ENCODE measurements at places on chromosomes 5 and 9.

DNA sequence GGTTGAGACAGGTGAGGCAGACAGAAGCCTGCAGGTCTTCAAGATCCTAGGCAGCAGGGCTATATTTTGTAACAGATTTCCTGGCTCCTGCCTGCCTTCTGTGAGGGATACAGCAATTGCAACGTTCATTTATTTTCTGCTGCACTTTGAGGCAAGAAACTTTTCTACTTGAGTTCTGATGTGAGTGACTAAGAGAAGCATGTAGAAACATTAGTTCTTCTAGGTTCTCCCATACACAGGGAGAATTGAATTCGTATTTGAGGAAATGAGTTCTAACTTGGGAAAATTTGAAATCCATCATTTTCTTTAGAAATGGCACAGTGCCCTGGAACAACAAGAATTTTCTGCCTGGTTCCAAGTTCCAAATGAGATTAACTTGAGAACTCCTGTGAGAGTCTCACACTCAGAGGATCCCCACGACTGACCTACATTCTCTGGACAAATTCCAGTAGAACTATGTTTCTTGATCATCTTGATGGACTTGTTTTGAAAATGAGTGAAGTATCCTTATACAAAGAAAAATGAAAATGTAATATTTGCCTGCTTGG lies 15.0 kb downstream of the MAMDC2 start:
- DNase-seq: no peak

- no peak for DNase-seq
These were observed 278.8 kb downstream of the PBX3 start for GRCh38 chr9:126025991-126026390.

GRCh38 chr9:135308821-135309762 lies 170.5 kb upstream of the PPP1R26 start:
- DNase-seq: no peak

DNA sequence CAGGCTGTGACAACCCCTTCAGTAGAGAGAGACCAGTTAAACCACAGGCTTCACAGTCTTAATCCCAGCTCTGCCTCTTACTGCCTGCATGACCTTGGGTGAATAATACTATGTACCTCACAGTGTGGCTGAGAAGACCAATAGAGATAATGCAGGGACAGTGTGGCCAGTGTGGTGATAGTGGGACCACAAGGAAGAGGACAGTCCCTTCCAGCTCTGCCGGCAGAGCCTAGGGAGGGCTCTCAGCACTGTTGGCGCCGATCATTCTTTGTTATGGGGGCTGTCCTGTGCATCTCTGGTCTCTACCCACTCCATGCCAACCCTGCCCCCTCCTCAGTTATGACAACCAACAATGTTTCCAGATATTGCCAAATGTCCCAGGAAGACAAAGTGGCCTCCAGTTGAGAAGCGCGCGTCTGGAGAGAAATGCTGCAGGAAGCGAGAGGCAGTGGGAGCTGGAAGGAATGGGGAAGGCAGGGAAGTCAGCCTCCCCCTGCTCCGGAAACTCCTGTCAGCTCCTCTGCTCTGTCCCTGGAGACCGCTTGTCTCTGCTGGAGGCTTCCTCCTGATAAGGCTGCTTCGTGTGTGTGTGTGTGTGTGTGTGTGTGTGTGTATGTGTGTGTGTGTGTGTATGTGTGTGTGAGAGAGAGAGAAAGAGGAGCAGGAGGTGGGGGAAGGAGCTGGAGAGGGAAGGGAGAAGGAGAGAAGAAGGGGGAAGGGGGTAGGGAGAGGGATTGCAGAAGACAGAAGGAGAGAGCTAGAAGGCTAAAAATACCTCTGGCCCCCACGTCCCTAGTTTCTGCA lies 31.8 kb upstream of the FABP6 start:
- no peak for DNase-seq

DNA sequence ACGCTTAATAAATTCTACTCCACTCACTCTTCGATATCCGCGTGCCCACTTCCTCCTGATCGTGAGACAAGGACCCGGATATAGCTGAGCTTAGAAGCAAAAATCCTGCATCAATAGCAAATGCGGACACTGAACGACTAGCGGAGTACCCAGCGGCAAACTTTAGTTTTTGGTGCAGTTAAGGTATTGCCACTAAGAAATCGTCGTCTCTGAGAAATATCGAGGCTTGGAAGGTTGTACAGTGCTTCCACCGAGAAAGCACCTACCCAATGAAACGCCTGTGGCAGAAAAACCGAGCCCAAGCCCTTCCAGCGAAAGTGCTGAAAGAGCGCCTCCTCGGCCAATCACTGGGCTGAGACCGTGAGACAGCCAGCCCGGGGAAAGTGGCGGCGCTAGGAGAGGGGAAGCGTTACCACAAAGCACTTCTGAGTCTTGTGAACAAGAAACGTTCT lies 32.2 kb downstream of the ANXA2R start:
- DNase-seq: peak; percentile 74

- peak; percentile 56 for DNase-seq
These were observed 47.8 kb downstream of the NR3C1 start for GRCh38 chr5:143355710-143356109.

- DNase-seq: no peak
These were observed 9.0 kb downstream of the MOCS2 start for GRCh38 chr5:53100606-53101005.

DNA sequence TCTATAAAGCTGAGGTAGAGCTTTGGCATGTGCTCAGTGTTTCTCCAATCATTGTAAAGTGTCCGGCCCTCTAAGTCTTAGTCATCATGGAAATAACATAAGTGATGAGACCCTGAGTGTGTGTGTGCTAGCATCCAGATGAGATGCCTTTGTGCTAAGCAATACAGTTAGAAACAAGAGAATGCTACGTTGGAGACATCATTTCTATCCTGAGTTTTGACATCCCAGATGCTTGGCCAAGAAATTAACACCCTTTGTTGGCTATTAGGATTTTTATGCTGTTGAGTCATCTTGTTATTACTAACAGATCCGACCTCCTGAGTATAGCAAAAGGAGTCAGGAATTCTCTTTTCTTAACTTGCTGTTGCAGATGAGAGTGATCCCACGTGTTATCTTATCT lies 508.0 kb downstream of the GADD45G start:
- DNase-seq: no peak

- DNase-seq: no peak
These were observed 102.7 kb downstream of the GOLPH3 start for GRCh38 chr5:32071351-32071944.

DNA sequence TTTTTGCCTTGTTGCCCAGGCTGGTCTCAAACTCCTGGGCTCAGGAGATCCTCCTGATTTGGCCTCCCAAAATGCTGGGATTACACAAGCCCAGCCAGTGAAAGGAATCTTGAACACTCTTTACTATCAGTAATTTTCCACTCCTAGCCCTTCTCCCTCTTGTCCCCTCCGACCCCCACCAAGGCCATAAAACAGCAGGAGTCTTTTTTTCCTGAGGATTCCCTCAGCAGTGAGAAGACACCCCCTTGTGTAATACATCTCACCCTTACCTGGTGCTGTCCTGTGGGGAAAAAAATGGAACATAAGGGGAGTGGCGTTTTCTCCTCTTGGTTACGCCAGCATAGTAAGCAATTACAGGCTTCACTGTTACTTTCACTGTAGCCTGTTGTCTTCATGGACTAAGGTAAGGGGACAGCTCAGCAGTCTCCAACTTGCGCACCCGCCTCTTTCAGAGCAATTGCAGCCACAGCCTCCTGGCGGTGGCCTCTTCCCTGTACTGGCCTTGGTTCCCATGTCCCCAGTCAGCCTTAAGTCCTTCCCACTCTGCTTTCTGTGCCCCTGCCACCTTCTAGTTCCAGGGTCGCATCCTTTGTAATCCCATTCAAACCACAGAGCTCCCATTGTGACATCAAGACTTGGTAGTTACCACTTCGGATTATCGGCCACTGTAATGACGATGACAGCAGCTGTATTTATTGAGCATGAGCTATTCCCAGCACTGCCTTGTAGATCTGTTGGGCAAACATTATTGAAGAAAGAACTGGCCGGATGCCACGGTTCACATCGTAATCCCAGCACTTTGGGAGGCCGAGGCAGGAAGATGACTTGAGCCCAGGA lies 10.0 kb downstream of the NAIF1 start:
- no peak for DNase-seq

GRCh38 chr9:7443541-7443940 lies 356.0 kb downstream of the DMAC1 start:
- no peak for DNase-seq

- DNase-seq: no peak
These were observed 210.5 kb downstream of the FSTL4 start for GRCh38 chr5:133401731-133402347.

DNA sequence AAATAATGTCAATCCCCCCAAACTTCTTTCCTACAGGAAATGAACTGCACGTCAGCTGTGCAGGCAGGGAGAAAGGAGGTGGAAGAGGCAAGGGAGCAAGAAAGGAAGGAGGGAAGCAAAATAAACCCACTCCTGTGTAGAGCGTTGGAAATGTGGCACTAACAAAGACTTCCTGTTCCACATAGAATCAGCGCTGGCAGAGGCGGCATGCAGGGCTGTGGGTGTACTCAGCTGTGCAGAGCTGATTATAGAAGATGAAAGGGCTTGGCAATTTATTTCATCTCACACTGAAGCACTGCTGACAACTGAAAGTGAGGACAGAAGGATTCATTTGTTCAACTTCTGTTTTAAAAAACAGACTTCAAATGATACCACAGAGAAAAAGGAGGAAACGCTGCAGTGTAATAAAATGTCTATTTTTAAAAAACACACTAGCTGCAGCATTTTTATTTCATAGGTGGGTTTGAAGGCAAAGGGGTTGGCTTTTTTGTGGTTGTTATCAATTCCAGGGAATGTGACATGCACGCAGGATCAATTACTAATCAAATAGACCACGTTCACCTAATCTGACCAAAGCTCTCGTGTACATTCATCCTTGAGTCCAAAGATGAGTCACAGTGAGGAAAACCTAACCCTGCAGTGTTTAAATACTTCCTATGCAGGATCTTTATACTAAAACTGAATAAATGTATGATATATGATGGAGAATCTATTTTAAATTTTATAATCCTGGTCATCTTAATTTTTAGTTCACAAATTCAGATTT lies 583.5 kb downstream of the ZNF608 start:
- no peak for DNase-seq

DNA sequence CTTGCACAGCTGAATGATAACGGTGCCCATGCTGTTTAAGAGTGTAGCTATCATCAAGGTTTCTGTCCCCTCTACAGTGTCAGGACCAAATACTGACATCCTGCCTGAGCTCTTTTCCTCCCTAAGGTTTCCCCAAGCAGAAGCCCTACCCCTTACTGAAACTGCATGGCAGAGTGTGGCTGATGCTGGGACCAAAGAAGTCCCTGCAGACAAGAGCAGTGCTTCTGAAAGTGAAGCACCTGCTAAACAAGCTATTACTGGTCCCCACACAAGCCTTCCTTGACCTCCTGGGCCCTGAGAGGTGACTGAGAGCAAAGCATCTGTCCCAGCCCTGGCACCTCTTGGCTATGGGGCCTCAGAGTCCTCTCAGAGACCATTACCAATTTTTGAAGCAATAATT lies 56.1 kb downstream of the CFAP90 start:
- DNase-seq: no peak

- DNase-seq: no peak
These were observed 374.2 kb downstream of the MAN2A1 start for GRCh38 chr5:110063640-110064602.

DNA sequence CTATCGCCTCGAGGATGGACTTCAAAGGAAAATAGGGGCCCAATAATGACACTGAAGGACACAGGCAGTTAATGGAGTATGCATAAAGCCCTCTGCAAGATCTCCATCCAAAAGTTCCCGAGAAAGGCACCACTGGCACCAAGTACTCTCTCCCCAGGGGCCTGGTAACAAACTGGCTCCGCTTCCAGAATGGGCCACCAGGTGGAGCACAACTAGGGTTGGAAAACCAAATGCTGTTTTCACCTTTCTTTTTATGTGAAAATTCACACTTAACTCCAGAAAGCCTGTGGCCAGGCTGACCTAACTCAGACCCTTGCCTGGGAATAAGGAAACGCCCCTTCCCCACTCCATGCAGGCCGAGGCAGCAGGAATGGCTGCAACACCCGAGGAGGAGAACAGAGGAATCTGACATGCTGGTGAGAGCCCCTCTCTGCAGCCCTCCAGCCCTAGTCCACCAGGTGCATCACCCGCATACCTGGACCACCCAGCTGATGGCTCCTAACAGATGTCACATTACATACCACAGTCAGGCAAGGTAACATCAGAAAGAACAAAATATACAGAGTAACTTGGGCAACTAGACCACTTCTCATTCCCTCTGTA lies 42.8 kb downstream of the CAMSAP1 start:
- DNase-seq: peak; percentile 77

- DNase-seq: peak; percentile 64
These were observed 19.7 kb downstream of the CAMSAP1 start for GRCh38 chr9:135887585-135888050.

DNA sequence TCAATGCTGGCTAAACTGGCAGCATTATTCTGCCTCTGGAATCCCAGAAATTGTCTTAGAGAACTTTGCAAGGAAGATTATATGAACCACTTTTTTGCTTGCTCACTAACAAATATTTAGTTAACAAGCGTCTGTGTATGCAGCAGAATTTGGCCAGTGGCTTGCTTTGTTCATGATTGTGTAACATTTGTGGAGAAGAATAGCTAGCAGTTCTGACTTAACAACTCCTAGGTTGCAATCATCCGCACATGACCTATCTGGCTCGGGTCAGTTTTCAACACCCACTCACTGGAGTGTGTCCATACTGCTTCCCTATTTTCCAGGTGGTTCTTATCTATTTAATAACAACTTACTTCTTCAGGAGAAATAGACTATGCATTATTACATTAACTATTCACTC lies 98.5 kb downstream of the SNX18 start:
- no peak for DNase-seq

GRCh38 chr5:71748360-71748759 lies 29.3 kb downstream of the CARTPT start:
- no peak for DNase-seq

- no peak for DNase-seq
These were observed 295.7 kb downstream of the EDIL3 start for GRCh38 chr5:84088996-84089395.

GRCh38 chr5:135502836-135503520 lies 32.8 kb downstream of the NEUROG1 start:
- DNase-seq: no peak

DNA sequence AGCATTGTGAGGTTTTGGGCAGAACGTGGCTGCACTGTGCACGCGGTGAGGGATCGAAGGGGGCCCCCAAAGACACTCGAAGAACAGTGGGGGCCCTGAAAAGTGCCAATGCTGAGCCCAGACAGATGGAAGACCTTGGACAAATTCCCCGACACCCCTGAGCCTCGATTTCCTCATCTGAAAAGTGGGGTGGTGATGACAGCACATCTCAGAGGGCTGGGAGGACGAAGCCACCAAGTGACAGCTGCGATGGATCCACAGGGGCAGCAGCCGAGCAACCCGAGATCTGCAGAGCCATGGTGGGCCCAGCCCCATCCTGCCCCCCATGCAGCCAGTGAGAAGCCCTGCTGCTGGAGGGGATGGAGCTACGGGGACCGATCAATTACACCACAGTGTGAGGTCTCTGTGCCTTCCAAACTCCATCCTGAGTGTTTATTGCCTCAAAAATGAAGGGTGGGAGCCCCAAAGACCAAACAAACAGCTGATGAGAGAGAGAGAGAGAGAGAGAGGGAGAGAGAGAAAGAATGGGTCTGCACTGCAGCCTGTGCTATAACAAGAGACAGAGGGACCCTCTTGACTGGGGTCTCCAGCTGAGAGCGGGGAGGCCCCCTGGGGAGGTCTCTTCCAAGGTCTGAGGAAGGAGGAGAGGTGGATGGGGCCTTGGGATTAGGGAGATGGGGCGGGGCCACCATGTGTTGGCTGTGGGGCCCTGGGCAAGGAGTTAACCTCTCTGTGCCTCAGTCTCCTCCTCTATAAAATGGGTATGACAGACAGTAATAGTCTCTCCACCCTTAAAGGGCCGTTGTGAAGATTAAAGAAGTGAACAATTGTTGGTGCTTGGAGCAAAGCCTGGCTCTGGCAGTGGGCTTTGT lies 134.4 kb upstream of the IER5L start:
- no peak for DNase-seq
